ENCODE measurements at places on chromosomes 4 and X.

GRCh38 chr4:20254511-20255250, 3.0 kb downstream of the SLIT2 start:
- DNase-seq, result no peak

DNA sequence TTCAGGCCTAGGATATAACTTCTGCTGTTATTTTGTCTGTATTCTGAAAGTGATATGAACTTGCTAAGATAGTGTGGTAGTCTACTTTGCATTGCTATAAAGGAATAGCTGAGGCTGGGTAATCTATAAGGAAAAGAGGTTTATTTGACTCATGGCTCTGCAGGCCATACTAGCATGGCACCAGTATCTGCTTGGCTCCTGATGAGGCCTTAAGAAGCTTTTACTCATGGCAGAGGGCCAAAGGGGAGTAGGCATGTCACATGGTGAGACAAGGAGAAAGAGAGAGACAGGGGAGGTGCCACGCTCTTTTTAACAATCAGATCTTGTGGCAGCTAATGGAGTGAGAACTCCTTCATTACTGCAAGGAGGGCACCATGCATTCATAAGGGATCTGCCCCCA, 247.3 kb downstream of the GPAT3 start:
- no peak for DNase-seq

DNA sequence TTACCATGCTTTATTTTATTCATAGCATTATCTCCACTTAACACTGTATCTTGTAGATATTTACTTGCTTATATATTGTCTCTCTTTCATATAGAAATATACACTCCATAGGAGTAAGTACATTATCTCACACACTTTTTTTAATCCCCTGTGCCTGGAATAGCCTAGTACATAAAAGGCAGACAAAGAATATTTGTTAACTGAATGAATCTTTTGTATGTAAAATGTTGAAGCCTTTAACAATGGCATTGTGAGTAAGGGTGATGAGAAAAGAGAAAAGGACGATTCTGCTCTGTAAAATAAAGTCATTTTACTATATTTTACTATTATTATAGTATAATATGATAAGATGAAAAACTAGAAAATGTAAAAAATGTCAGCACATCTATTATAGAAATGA, 97.7 kb upstream of the PDHA2 start:
- no peak for DNase-seq

- DNase-seq, result no peak
These were observed 22.0 kb downstream of the GUCY1B1 start for GRCh38 chr4:155780775-155781174.

GRCh38 chr4:56619160-56619559, 61.9 kb downstream of the HOPX start:
- DNase-seq, result peak; percentile 22

- DNase-seq, result no peak
These were observed 227.4 kb downstream of the SLC7A11 start for GRCh38 chr4:138014590-138015288.

DNA sequence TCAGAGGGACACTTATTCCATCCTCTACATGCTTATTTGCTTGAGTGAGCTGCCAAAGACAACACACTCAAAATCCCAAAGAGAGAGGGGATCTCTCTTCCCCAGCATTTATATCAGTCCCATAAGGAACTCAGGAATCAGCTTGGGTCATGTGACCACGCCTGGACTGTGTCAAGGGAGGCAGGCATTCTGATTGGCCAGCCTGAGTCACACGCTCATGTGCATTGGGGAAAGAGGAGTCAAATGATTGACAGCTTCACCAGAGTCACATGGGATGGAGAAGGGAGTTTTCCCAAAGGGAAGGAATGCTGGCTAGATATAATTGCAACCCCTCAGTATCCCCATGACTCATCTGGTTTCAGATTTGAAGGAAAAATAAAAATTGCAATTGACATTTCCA, 49.0 kb downstream of the RWDD4 start:
- DNase-seq, result peak; percentile 24

DNA sequence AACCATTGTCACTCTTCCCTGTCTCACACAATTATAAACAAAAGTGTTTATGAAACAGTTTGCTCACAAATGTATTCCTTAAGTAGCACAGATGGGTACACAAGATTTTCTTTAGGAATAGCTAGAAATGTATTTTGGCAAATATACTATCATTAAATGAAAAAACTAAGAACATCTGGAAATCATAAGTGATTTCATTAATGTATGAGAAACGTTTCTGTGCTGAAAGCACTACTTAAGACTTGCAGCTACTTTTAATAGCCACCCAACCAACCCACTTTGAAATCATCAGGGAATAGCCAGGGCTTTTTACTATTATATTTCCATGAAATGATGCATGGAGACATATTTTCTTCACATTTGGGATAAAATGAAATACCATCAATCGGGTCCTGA, 62.3 kb upstream of the NAP1L5 start:
- no peak for DNase-seq

DNA sequence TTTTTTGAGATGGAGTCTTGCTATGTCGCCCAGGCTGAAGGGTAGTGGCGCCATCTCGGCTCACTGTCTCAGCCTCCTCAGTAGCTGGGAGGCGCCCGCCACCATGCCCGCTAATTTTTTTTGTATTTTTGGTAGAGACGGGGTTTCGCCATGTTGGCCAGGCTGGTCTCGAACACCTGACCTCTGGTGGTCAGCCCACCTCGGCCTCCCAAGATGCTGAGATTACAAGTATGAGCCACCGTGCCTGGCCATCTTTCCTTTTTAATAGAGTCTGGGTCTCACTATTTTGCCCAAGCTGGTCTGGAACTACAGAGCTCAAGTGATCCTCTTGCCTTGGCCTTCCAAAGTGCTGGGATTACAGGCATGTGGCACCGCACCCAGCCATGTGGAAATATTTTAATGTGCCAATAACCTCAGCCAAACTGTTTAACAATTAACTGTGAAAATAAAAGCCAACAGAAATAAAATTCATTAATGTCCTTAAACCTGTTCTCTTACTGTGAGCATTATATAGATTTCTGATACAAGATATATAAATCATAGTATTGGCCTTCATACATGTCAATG, 16.3 kb downstream of the PDS5A start:
- DNase-seq, result no peak

DNA sequence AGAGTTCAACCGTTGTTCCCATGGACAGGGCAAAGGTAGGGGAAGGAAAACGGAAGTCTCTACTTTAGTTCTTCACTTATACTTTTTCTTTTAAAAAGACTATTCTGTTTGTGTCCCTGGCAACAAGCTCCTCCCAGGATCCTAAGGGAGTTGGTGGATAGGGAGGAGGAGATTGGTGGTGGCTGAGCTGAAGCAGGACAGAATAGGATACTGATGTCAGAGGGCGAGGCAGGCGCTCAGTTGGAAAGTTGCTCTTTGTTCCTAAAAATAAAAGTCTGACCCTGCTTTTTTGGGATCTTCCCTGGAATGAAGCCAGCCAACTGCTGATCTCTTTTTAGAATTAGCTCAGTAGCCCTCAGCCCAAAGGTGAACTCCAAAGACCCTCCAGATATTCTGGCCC, 104.7 kb downstream of the MGST2 start:
- no peak for DNase-seq

GRCh38 chr4:90211174-90211573, 84.0 kb downstream of the CCSER1 start:
- no peak for DNase-seq

DNA sequence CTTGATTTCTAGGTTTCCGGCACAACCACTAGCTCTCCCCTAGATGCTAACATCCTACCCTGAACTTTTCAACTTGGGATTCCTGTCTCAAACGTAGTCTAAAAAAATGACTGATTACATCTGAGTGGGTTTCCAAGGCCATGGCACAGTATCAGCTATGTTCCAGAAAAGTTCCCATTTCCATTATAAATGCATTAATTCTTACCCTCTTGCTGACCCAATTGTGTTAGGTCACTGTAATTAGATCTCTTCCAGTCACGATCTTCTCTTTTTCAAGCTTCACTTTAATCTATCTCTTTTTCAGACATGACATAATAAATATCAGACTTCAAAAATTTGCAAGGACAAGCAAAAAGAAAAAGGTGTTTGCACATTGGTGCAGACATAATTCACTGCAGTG, 50.6 kb upstream of the PDE5A start:
- DNase-seq, result no peak

- DNase-seq, result no peak
These were observed 27.8 kb downstream of the ELF4 start for GRCh38 chrX:130082244-130083106.

DNA sequence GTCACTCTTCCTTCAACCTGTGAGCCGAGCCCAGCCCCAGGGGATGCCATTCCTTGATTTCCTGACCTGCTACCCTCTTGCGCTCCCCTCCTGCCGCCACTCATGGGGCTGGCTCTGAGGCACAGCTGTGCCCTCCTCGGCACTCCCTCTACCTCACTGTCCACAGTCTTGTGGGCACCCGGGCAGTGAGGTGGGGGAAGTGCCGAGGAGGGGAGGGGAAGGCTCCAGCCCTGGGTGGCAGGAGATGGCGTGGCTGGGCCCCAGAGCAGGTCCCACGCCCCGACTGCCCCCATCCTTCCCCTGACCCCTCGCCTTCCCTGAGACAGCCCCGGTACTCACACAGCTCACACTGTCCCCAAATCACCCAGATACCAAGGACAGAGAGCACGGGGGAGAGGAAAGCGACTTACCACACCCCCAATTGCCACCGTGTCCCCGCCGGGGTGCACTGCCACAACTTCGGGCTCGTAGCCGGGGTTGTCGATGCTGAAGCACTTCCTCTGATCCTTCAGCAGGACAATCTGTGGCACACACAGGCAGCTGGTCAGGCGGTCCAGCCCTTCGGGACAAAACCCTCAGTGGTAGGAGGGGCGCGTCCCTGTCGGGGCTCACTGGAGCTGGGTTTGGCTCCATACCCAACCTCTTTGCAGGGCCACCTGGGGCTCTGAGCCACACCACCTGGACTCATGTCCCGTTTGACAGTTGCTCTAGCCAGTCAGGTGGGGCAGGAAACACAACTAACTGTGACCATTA, 37.9 kb downstream of the WDR1 start:
- DNase-seq, result no peak

DNA sequence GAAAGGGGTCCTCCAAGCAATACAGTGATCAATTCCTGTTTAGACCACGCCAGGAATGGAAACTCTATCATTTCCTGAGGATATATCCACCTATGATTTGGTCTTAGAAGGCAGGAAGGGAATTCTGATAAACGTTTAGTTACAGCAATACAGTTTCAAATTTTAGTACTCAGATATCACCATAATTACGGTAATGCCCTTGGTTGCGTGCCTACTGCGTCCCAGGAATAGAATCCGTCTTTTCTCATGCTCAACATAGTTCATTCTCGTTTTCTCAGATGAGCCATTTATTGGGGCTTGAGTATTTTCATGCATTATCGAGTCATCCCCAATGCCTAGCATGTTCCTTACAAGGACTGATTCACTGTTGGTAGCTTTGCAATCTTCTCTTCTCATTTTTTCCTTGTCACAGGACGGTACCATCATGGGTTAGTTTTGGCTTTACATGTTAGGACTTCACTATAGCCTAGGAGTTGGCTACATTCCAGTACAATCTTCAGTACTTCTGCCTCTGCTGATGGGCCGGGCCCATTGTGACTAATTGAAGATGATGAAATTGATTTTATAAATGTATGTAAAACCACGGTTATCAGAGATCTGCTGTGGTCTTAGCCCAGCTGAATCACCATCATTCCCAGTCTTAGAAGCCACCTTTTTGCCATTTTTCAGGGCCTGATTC, 4.4 kb upstream of the PRKX start:
- peak; percentile 51 for DNase-seq

GRCh38 chrX:153636716-153637115, 10.3 kb upstream of the DUSP9 start:
- no peak for DNase-seq

GRCh38 chr4:87121341-87122065, 98.9 kb downstream of the KLHL8 start:
- no peak for DNase-seq

DNA sequence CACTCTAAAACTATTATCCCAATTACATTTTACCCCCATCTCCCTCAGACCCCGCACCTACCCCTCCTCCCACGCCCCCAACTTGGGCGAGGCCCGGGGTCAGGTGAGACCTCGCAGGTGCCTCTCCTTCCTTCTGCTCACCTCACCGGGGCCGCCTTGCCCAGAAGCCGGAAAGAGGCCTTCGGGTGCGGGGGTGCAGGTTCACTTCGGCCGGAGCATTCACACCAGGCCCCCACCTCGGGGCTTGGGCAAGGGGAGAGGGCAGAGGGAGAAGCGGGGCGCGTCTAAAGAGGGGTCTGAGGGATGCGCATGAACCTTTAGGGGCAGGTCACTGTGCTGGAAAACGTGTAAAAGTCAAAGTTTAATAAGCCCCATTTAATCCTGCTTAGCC, 427 bp downstream of the ZNF182 start:
- no peak for DNase-seq

GRCh38 chr4:8355864-8356565, 84.5 kb downstream of the ACOX3 start:
- DNase-seq, result no peak

GRCh38 chr4:109126856-109127255, 175.6 kb downstream of the COL25A1 start:
- no peak for DNase-seq

DNA sequence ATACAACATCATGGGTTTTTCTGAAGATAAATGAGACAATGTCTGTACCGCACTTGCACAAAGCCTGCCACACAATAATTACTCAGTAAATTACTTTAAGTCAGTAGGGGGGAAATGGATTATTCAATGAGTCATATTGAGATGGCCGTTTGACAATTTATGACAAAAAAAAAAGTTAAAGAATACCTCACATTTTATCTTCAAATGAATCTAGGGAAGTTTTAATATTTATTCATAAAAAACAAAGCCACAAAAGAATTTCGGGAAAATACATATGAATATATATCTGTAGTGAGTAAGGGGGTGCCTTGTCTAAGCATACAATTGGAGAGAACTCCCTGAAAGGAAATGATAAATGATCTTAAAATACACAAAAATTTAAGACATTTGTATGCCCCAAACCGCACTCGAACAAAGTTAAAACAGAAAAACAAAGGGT, 197.0 kb upstream of the SLC7A11 start:
- no peak for DNase-seq

GRCh38 chrX:72002875-72003274, 92.2 kb downstream of the NHSL2 start:
- no peak for DNase-seq

- DNase-seq, result no peak
These were observed 279.7 kb downstream of the CAMK2D start for GRCh38 chr4:113481820-113482219.

GRCh38 chr4:126757219-126757618, 875.5 kb upstream of the INTU start:
- no peak for DNase-seq

All from RKO (cell line).